CD4-positive, alpha-beta memory T cell (primary cell): ENCODE measurements at places on chromosomes 13 and 19. TPM values are rescaled to one million over a fixed set of nuclear protein-coding genes. Genes with fewer than 3 reads are reported as not detected.

The SHC2 gene
- not detected for polyA plus RNA-seq

The IQCN gene
- 1.8 TPM for polyA plus RNA-seq

The SIGLEC9 gene
- polyA plus RNA-seq, result 2.4 TPM

The ABCA7 gene
- polyA plus RNA-seq, result 11.2 TPM

DNA sequence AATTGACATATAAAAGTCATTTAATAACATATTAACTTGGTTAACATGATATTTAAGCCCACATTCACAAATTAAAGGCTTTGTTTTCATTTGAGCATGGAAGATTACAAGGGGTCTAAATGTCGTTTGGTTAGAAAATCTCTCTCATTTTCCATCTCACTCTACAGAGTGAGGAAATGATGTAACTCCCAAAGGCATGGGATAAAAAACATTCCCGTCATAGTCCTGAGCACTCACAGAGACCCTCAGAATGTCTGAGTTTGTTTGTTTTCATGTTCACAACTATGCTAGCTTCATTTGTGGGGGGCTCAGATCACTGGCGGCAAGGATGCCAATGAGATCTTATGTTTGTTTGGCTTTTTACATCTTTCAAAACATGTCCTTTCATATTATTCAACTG lies 307.5 kb downstream of the TBC1D4 start:
- H3K27ac ChIP-seq, result no peak overlapping the region
- H3K4me3 ChIP-seq, result no peak overlapping the region
- no peaks in the 10 kb centered on the region for H3K27me3 ChIP-seq
- H3K4me1 ChIP-seq, result no peaks in the 10 kb centered on the region
- H3K36me3 ChIP-seq, result no peaks in the 10 kb centered on the region
- DNase-seq, result no peak

The ZNF763 gene
- 3.7 TPM for polyA plus RNA-seq

DNA sequence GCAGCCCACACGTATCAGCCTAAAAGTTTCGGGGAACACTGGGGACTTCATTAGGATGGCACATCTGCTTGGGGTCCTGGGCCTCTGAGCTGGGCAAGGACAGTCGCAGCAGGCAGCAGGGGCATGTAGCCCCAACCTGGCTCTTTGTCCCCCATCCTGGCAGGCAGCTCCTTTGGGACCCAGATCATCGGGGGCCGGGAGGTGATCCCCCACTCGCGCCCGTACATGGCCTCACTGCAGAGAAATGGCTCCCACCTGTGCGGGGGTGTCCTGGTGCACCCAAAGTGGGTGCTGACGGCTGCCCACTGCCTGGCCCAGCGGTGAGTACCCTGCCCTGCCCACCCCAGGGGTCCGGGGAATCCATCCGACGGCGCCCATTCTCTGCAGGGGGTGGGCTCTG lies 3.3 kb downstream of the GZMM start:
- no peak overlapping the region for H3K27ac ChIP-seq
- peaks cover 23% of the 10 kb centered on the region for H3K4me1 ChIP-seq
- no peaks in the 10 kb centered on the region for H3K36me3 ChIP-seq
- DNase-seq, result no peak
- H3K4me3 ChIP-seq, result no peak overlapping the region
- no peaks in the 10 kb centered on the region for H3K27me3 ChIP-seq

DNA sequence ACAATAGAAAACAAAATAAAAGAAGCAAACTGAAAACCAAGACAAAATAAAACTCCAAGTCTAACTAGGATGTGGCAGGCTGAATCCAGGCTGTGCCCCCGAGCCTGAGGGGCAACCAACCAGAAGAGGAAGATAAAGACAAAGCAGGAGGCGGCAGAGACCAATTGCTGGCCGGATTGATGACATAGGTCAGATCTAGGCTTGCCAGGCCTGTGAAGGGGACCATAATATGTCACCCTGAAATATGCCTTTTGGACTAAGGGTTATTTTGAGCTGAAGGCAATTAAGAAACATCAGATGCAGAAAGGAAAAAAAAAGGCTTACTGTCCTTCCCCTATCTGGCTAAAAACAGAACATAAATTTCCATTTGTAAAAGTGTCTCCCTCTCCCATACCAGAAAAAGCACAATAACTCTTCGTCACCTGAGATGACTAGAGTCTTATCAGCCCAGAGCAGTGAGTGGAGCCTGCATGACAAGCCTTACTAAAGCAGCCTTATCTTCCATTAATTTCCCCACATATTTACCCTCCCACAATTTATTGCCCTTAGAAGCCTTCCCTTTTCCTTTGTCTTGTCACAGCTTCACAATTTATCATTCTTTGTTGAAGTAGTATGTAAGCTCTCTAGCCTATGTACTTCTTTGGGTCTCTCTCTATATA lies 22.8 kb downstream of the ATP8A2 start:
- H3K4me3 ChIP-seq, result no peak overlapping the region
- no peaks in the 10 kb centered on the region for H3K36me3 ChIP-seq
- DNase-seq, result no peak

GRCh38 chr13:35785576-35786303 lies 309.3 kb upstream of the MAB21L1 start:
- no peaks in the 10 kb centered on the region for H3K36me3 ChIP-seq
- H3K27me3 ChIP-seq, result no peaks in the 10 kb centered on the region
- no peak for DNase-seq
- H3K4me1 ChIP-seq, result no peaks in the 10 kb centered on the region
- no peak overlapping the region for H3K27ac ChIP-seq

The CEACAM5 gene
- polyA plus RNA-seq, result not detected

- no peaks in the 10 kb centered on the region for H3K36me3 ChIP-seq
- no peak overlapping the region for H3K27ac ChIP-seq
- H3K4me1 ChIP-seq, result peaks cover 11% of the 10 kb centered on the region
Measured at GRCh38 chr19:15812060-15812722, 3.3 kb downstream of the OR10H1 start.

DNA sequence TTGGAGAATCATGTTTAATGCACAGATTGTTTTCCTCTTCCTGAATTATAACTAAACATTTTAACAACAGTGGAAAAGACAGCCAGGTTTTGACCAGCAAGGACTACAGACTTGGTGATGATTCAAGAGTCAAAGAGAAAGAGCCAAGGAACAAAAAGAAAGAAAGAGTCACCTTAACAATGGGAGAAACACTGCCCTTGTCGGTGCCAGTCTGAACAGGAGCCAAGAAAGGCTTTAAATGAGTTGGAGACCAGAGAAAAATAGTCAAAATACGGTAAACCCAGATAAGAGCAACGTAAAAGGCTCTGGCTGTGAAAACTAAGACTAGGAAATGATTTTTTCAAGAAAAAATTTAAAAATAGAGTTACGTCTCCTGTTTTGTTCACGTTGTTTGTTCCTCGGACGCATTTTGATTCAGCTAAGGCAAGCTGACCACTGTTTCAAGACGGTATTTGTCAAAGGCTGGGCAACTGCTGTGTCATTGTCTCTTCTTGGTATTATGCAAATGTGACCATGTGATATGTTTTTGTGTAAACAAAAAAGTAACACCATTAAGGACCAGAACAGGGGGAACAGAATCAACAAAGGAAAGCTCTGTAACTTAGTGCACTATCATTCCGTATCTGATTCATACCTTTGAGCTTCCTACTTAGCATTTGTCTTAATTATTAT lies 634.5 kb downstream of the LIG4 start:
- H3K4me3 ChIP-seq, result no peak overlapping the region
- no peak for DNase-seq

DNA sequence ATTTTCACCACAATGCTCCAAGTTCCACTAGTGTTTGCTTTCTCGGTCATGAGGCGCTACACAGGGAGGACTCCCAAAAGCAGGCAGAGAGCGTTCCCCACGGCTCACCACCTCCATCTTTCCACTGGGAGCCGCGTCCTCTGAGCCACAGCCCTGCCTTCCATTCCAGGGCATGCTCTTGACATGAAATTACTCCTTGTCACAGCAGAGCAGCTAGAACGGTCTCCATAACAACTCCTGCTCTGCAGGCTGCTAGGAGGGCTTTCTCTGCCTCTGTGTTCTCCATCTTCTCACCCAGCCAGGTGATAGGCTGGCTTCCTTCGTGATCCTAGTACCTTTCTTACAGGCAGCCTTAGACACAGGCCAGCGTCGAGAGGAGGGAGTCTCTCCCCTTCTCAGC lies 171.8 kb upstream of the UBL3 start:
- DNase-seq, result no peak
- H3K4me1 ChIP-seq, result no peaks in the 10 kb centered on the region
- H3K36me3 ChIP-seq, result no peaks in the 10 kb centered on the region
- no peaks in the 10 kb centered on the region for H3K27me3 ChIP-seq

DNA sequence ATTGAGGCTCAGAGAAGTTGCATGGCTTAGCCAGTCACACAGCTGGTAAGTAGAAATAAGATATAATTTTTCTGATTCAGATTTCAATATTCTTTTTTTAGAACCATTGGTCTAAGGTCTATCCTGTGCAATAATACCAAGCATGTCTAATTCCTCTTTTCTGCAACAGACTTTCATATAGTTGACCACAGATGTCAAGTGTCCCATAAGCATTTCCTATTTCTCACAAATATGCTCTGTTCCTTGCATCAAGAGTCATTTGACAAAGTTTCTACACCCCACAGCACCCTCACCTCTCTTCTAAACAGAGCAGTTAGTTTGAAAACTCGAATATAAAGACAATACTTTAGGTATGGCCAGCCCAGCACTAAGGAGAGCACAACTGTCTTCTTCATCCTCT lies 26.8 kb upstream of the SACS start:
- H3K27ac ChIP-seq, result no peak overlapping the region
- no peak for DNase-seq
- no peaks in the 10 kb centered on the region for H3K27me3 ChIP-seq
- no peaks in the 10 kb centered on the region for H3K4me1 ChIP-seq
- no peaks in the 10 kb centered on the region for H3K36me3 ChIP-seq

The LILRB1 gene
- polyA plus RNA-seq, result not detected

DNA sequence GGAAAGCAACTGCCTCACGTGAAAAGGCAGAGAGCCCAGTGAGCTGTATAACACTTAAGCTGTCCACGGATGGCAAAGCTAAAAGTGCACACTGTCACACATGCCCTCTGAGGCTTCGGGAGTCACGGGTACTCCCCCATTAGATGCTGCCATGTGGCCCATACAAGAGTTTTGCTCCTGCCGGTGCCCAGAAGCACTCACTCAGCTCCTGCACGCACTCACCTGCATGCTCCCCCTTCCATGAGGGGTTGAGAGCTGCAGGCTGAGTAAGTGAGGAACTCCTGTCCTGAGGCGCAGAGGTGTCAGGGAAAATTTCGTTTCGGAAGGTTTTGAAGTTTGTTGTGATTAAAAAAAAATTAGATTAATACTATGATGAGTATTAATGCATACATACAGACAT lies 939.2 kb upstream of the ATXN8OS start:
- H3K27ac ChIP-seq, result no peak overlapping the region
- H3K4me1 ChIP-seq, result no peaks in the 10 kb centered on the region
- DNase-seq, result no peak
- no peaks in the 10 kb centered on the region for H3K27me3 ChIP-seq

The TMED1 gene
- 24.9 TPM for polyA plus RNA-seq

- DNase-seq, result no peak
- H3K27ac ChIP-seq, result no peak overlapping the region
Measured at GRCh38 chr13:46355088-46355468, 32.0 kb downstream of the RUBCNL start.

The ZNF497 gene
- polyA plus RNA-seq, result 1.2 TPM

DNA sequence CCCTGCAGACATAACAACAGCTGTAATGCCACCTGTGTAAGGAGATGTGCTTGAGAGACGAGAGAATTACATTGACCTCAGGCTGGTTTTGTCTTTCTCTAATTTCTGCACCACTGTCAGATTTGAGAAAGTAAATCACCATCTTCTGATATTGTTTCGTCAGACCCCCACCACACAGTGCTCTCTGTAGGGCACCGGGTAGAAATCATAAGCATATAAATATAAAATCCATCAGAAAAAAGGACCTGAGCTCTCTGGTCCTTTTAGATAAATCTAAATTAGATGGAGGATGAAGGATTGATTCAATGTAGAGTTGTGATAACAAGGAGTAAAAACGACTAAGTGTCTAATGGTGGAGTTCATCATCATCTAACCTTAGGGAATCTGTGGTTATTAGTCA lies 1981.0 kb upstream of the PRR20A start:
- no peak for DNase-seq
- no peaks in the 10 kb centered on the region for H3K27me3 ChIP-seq
- H3K27ac ChIP-seq, result no peak overlapping the region

The MBD3L2 gene
- polyA plus RNA-seq, result not detected

- DNase-seq, result no peak
- H3K4me3 ChIP-seq, result peak overlapping the region; percentile 55
- peaks cover 14% of the 10 kb centered on the region for H3K4me1 ChIP-seq
Measured at GRCh38 chr19:9835507-9835949, 410 bp downstream of the PIN1 start.

GRCh38 chr13:48564056-48564455 lies 31.2 kb upstream of the RCBTB2 start:
- H3K4me3 ChIP-seq, result no peak overlapping the region
- H3K27ac ChIP-seq, result no peak overlapping the region
- no peaks in the 10 kb centered on the region for H3K36me3 ChIP-seq
- H3K27me3 ChIP-seq, result no peaks in the 10 kb centered on the region

DNA sequence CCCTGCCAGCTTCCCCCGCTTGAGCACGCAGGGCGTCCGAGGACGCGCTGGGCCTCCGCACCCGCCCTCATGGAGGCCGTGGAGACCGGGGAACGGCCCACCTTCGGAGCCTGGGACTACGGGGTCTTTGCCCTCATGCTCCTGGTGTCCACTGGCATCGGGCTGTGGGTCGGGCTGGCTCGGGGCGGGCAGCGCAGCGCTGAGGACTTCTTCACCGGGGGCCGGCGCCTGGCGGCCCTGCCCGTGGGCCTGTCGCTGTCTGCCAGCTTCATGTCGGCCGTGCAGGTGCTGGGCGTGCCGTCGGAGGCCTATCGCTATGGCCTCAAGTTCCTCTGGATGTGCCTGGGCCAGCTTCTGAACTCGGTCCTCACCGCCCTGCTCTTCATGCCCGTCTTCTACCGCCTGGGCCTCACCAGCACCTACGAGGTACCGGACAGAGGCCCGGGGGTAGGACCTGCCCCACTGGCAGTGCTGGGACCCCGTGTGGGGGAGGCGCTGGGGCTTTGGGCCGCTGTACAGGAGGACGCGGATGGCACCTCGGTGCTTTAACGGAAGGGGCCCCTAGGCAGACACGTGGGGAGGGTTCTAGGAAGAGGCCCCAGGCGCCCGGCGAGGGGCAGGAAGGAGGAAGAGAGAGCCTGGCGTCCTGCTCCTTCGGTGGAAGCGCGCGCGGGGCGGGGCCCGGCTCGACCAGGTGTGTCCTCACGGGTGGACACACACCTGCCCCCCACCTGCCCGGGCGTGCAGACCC lies 681 bp downstream of the SLC5A5 start:
- no peaks in the 10 kb centered on the region for H3K36me3 ChIP-seq
- peaks cover 26% of the 10 kb centered on the region for H3K4me1 ChIP-seq
- peak overlapping the region; percentile 52 for H3K27ac ChIP-seq

- peak overlapping the region; percentile 68 for H3K27ac ChIP-seq
- H3K27me3 ChIP-seq, result peaks cover 3% of the 10 kb centered on the region
- H3K4me1 ChIP-seq, result peaks cover 34% of the 10 kb centered on the region
Measured at GRCh38 chr19:45424191-45425058, 708 bp upstream of the ERCC1 start.

DNA sequence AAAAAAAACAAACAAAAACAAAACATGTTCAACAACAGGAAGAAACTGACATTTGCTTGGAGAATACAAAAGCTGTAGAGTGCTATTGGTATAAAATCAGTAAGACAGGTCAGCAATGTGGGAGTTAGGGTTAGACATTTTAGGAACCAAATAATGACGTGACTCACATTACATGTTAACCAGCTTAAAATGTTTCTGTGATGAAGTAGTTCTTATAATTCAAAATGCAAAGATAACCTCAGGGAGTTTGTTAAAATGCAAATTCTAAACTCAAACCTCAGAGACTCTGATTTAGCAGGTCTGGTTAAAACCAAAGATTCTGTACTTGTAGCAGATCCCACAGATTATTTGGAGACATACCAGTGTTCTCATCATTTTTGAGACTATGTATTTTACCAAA lies 549.4 kb upstream of the SLITRK1 start:
- no peak overlapping the region for H3K27ac ChIP-seq
- no peak overlapping the region for H3K4me3 ChIP-seq
- no peaks in the 10 kb centered on the region for H3K4me1 ChIP-seq
- DNase-seq, result no peak
- H3K27me3 ChIP-seq, result no peaks in the 10 kb centered on the region
- H3K36me3 ChIP-seq, result no peaks in the 10 kb centered on the region
